ENCODE measurements at places on chromosomes 1 and 21. TPM values are rescaled to one million over a fixed set of nuclear protein-coding genes. Genes with fewer than 3 reads are reported as not detected.

Gene DCST2
- 2.0 TPM for polyA plus RNA-seq

Gene RYR2
- polyA plus RNA-seq, result 9.4 TPM

Gene RLF
- 25.1 TPM for polyA plus RNA-seq

- no peak for DNase-seq
Observed at GRCh38 chr1:195733826-195734225, 874.4 kb downstream of the KCNT2 start.

DNA sequence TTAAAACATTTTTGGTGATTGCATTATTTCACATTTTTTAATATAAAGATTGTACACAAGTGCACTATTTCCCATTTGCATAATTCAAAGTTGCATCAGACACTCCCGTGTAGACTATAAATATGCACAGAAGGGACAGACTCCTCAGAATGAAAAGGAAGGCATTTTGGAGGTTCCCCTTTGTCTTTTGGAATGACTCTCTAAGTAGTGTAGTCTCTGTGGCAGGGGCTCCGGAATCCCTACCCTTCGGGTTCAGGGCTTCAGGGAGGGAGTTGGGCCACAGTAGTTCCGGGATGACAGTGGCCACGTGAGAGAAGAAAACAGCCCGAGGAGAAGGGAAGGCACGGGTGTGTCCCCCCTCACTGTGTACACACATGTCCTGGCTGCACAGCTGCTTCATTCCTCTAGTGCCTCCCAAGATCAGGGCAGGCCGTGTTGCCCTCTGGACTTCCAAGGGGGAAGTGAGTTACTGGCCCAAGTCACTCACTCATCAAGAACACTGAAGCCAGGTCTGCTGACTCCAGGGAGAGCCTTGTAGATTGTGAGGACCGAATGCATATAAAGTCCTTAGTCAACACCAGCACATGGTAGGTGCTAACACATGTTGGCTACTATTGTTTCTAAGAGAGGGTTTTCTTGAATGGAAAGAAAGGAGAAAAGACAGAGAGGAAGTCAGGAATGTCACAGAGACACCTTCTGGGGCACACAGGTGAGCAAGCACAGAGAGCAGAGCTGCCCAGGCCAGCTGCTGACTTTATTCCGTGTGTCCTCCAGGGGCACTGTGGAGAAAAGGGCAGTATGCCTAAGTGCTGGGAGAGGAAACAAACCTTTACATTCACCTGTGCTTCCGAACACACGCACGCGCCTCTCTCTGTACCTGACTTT lies 39.8 kb downstream of the LHX4 start:
- no peak for DNase-seq

GRCh38 chr1:41615981-41616380 lies 131.5 kb upstream of the EDN2 start:
- DNase-seq, result no peak

DNA sequence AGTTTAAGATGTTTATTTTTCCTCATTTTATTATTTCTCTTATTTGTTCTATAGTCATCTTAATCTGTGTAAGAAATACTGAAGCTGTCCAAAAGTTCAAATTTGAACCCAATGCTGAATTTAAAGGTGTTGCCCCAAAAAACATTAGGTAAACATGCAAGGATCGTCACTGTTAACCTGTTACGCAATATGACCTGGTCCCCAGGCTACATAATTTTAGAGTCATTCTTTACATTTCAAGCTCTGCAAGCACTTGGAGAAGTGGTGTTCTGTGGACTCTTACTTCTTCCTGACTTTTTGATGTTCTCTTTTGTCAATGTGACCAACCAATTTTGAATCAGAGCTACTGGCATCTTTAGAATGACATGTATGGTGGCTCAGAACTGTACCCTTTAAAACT lies 106.0 kb downstream of the CLIC6 start:
- no peak for DNase-seq

DNA sequence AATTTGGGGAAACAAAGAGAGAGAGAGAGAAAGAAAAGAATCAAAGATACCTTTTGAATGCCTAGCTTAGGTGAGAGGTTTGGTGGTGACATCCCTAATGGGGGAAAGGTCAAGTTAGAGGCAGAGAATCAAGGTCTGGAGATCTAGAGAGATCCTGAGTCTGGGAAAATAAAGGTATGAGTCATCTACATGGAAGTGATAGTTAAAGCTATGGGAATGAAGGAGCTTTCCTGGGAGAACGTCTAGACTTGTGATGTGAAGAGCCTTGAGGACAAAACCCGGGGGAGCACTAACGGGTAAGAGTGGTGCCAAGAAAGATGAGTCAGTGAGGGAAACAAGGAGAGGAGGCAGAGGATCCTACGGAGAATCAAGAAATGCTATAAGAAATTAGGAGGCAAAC lies 110.8 kb upstream of the RUNX1 start:
- DNase-seq, result no peak

Data from left lung (tissue), 14 donors.